ENCODE measurements at places on chromosomes 1 and 21. TPM values are rescaled to one million over a fixed set of nuclear protein-coding genes. Genes with fewer than 3 reads are reported as not detected.

The PROX1 gene
- polyA plus RNA-seq, result 0.62 TPM

The S100A9 gene
- polyA plus RNA-seq, result not detected

The S100A6 gene
- polyA plus RNA-seq, result not detected

The LORICRIN gene
- polyA plus RNA-seq, result 1.3 TPM

The CD84 gene
- polyA plus RNA-seq, result not detected

The PSMB4 gene
- polyA plus RNA-seq, result 695 TPM

The ZNF683 gene
- polyA plus RNA-seq, result not detected
